NAMALWA (cell line): ENCODE measurements at places on chromosomes 11 and 22.
A peak's percentile ranks its signal among the peaks of the same experiment; 100 is the strongest.

- DNase-seq = no peak
These were observed 29.9 kb upstream of the GRAMD4 start for GRCh38 chr22:46590334-46590733.

GRCh38 chr11:126383339-126384335 is 28.2 kb downstream of the ST3GAL4 start:
- DNase-seq = no peak

GRCh38 chr22:26460202-26460601 is 23.4 kb downstream of the HPS4 start:
- no peak for DNase-seq

DNA sequence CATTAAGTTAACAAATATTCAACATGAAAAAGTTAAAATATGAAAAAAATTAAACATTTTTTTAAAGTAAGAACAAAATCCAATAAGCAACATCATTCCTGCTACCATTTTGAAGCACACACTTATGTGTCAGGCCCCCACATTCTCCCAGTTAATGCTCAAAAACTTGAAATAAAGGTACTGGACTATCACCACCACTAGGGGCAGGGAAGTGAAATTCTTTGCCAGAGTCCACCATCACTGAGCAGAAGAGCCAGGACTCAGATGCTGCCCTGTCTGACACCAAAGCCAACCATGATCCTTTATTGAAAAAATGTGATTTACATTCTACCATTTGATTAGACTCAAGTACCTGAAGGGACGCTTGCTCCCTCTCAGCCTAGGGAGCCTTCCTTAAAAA is 39.1 kb downstream of the PITPNB start:
- DNase-seq = peak; percentile 65

GRCh38 chr11:12528487-12528886 is 145.7 kb upstream of the TEAD1 start:
- no peak for DNase-seq

- DNase-seq = no peak
These were observed 16.6 kb downstream of the PAK1 start for GRCh38 chr11:77457340-77457739.

GRCh38 chr22:41957941-41958556 is 6.1 kb downstream of the SMIM45 start:
- DNase-seq = no peak

GRCh38 chr11:19433367-19433766 is 192.6 kb upstream of the E2F8 start:
- DNase-seq = peak; percentile 86

GRCh38 chr11:93498161-93498560 is 45.0 kb downstream of the SMCO4 start:
- DNase-seq = no peak
